ENCODE measurements at places on chromosomes 5 and 9.
A peak's percentile ranks its signal among the peaks of the same experiment; 100 is the strongest.

- DNase-seq: no peak
These were observed 26.6 kb downstream of the TRPM3 start for GRCh38 chr9:71094708-71095251.

DNA sequence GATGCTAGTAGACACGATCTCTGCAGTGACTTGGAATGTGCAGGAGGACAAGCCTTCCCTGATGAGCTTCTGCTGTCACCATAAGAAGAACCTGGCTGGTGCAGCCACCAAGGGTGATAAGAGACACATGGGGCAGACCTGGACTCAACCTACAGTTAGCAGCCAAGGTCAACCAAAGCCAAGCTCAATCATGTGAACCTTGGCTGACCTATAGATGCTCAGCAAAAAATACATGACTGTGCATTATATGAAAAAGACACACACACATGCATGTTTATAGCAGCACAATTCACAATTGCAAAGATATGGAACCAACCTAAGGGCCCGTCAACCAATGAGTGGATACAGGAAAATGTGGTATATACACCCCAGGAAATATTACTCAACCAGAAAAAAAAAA lies 86.9 kb downstream of the TARS1 start:
- no peak for DNase-seq

DNA sequence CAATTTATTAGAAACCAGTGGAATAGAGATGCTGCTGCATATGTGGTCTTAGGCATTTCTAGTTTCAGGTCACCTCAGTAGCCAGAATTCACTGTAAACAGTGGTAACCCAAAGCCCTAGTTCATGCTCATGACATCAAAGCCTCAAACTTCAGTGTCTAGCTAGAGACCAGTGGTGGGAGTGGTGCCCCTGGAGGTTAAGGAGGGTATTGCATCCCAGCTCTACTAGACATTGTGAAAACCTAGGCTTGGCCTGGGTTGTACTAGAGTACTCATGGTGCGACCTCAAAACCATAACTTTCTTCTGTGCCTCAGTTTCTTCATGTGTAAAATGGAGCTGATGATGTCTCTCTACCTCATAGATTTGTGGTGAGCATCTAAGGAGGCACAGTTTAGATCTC lies 18.8 kb downstream of the COL5A1 start:
- no peak for DNase-seq

GRCh38 chr5:158922263-158922592 lies 177.5 kb downstream of the EBF1 start:
- no peak for DNase-seq

DNA sequence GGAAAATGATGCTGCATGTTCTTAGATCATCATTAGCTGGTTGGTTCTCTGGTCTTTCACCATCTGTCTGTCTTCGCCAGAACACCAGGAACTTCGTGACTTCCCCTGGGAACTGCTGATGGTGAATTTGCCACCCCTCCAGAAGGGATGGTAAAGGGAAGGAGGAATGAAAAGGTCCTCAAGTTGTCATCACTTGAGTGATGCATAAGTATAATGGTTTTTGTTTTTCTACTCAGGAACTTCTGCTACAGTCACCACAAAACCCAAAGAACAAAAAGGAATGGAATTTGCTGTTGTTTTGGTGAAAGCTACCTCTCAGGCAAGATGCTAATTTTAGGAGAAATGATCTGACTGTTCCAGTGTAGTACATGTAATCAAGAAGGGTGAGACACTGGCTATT lies 328.4 kb downstream of the ARHGEF28 start:
- no peak for DNase-seq

DNA sequence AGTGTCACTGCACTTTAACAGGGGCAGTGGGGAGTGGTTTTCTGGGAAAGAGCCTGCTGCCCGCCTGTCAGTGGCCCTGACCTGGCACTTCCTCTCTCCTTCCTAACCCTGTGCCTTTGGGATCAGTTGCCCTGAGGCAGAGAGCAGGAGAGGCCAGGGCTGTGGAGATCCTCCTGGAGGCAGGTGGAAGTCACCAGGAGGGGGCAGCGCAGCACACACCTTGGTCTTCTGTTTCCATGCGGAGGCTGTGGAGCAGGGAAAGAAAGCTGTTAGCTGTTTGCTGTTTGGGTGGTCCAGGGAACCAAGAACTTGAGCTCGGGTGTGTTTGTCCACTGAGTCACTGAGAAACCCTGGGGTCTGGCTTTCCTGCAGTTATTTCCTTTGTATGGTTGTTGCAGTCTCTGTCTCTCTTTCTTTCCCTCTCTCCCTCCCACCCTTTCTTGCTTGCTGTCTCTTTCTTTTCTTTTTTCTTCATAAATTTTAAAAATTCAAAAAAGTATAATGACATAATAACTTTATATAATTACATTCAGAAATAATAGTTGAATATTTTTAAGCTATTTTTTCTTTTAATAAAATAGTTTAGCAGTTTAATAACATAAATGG lies 28.1 kb downstream of the NTRK2 start:
- peak; percentile 5 for DNase-seq

- DNase-seq: no peak
These were observed 44.0 kb downstream of the LYRM7 start for GRCh38 chr5:131214609-131215227.

- no peak for DNase-seq
These were observed 39.2 kb downstream of the ANXA2R start for GRCh38 chr5:43000914-43001313.

- DNase-seq: no peak
These were observed 267.0 kb upstream of the NUDT12 start for GRCh38 chr5:103829585-103829984.

- DNase-seq: peak; percentile 6
These were observed 76.6 kb upstream of the TBCA start for GRCh38 chr5:77852514-77853352.

DNA sequence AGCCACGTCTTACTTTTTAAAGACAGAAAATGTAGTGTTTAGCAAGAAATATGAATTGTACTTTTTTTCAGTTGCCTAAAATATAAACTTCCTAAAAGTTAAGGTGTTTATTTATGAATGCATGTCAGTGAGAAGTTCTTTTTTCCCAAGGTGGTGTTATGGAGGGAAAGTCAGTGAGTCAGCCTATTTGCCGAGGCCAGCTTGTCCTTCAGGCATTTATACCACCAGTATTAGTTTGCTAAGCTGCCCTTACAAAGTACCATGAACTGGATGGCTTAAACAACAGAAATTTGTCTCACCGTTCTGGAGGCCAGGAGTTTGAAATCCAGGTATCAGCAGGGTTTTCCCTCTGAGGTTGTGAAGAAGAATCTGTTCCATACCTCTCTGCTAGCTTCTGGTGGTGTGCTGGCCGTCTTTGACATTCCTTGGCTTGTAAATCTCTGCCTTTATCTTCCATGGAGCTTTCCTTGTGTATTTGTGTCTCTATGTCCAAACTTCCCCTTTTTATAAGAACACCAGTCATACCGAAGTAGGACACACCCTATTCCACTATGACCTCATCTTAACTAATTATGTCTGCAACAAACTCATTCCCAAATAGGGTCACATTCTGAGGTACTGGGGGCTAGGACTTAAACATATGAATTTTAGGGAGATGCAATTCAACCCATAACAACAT lies 38.4 kb downstream of the PRKACG start:
- no peak for DNase-seq

DNA sequence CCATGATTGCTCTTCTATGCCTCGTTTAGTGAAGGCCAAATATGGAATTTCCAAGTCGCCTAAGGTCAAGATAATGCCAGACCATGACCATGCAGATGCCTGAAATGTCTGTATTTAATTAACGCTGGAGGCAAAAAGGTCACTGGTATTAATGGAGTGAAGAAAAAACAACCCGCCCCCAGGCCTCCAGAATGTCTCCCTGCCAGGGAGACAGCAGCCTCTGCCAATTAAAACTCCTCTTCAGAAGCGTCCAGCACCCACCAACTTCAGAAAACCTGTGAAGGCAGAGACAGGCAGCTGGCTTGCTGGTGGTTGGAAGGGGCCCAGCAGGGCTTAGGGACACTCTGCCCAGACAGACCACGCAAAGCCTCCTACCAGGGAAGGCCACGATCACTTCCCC lies 94.4 kb downstream of the VAV2 start:
- no peak for DNase-seq

- no peak for DNase-seq
These were observed 34.3 kb downstream of the NIPAL4 start for GRCh38 chr5:157494178-157494832.

DNA sequence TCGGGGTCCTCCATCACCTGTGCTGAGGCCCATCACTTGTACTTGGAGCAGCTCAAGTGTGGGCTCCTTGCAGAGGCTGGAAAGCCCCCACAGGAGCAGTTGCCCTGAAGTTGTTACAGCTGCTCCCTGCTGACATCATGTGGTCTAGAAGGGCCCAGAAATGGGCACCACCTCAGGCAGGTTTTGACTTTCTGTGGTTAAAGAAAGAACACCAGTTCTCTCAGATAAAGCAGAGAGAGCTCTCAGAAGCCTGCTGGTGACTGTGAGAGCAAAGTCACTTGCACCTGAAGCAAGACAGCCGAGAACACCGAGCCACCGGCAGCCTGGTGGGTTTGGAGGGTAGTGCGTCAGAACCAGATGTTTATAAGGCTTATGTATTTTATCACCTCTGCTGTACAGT lies 70.4 kb downstream of the MVB12B start:
- DNase-seq: no peak

DNA sequence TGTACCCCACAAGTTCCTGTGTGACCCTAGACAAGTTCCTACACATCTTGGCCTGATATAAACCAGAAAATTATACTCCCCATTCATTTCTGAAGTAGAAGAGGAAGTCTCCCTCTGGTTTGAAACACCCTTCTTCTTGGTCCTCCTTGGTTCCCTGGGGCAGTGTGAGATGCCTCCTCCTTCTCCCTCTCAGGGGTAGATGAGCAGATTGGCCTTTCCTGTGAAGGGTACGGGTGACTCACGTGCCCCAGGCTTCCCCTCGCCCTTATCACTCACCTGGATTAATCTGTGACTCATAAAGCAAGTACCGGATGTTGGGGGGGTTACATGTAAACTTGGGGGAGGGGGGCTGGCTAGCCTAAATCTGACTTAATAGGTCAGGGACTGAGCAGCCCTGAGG lies 11.1 kb upstream of the AQP3 start:
- DNase-seq: no peak

GRCh38 chr5:171123417-171123816 lies 185.6 kb upstream of the TLX3 start:
- no peak for DNase-seq

- DNase-seq: no peak
These were observed 108.6 kb downstream of the TRIO start for GRCh38 chr5:14251733-14252132.

DNA sequence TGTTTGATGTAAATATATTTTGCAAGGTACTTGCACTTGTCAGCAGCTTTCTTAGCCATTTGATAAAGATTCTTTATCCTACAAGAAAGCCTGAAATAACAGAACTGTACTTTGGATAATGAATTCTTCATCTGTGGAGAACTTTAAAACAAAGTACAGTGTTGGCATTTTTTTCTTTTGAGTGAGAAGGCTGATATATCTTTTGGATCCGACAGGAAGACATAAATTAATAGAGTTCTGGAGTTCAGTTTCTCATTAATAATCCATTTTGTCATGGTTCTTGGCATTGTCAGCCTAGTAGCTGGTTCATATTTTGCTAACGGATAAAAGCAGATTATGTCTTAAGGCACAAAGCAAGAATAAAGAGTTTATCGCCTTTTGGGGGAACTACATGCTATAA lies 17.0 kb downstream of the PBX3 start:
- no peak for DNase-seq

DNA sequence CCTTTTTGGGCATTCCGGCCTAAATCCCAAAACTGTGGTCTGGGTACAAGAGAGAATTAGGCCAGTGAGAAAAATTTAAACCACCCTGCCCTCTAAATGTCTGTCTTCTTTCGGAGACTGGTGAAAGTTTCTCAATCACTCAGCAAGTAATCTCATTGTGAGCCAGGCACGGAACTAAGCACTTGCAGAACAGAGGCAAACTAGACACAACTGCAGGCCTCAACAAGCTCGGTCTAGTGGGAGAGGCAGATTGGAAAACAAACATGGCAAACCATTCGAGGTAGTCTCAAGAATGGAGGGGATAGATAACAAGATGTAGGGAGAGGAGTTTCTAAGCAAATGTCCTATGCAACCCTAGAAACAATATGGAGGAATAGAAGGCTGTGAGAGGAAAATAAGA lies 8.9 kb upstream of the C5orf58 start:
- no peak for DNase-seq

- DNase-seq: no peak
These were observed 86.1 kb downstream of the SMIM23 start for GRCh38 chr5:171871711-171872110.

DNA sequence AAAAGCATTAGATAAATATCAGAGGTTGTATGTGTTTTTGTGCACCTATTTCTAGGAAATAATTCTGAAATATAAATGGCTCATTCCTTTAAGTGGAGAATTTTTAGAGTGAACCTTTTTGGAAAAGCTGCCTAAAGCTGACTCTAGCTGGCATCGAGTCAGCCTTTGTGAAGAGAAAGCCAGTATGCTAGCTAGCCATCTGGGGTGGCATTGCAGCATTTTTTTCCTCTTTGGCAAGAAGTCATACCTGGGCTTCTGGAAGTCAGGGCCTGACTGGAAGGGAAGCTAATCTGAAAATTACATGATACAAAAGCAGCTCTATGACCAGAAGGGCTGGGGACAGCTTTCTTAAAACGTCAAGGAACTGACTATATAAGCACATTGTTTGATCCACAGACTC lies 19.7 kb downstream of the ANP32B start:
- DNase-seq: no peak

DNA sequence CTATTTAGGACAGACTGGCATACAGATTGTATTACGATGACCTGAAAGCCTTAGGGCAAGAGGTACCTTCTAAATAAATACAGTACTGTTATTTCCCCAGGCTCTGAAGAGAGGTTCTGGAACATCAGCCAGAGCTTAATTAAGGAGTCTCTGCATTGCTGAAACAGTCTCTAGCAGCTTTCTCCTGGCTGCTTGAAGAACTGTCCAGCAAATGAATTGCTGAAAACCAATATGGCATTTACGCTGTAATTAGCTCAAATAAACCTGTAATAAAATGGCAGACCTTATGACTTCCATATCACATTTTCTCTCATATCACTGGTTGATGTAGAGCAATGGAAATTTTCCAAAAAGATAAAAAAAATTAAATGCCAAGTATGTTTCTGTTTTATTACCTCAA lies 636.3 kb downstream of the GABRG2 start:
- no peak for DNase-seq

GRCh38 chr9:133733421-133733795 lies 4.7 kb downstream of the SARDH start:
- DNase-seq: no peak

- DNase-seq: no peak
These were observed 35.5 kb downstream of the ADAM19 start for GRCh38 chr5:157540124-157540523.

DNA sequence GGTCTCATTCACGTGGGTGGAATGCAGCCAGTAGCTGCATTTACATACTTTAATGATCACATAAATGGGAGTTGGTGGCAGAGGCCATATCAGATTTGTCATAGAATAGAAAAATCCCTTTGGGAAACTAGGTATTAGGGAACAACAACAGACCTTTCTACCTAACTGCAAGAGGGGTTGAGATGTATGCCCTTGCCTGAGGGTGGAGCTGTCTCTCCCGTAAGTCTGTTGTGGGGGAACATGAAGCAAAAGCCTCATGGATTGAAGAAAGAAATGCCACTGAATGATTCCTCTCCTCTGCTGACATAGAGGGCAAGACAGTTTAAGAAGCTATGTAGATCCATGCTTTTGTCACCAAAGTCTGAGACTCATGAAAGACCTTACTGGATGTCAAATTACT lies 461.3 kb downstream of the SPOCK1 start:
- no peak for DNase-seq

- DNase-seq: no peak
These were observed 37.8 kb downstream of the RABGAP1 start for GRCh38 chr9:122978601-122979000.

GRCh38 chr9:1658661-1659362 lies 356.3 kb upstream of the SMARCA2 start:
- no peak for DNase-seq

Measured in activated CD4-positive, alpha-beta T cell treated with anti-CD3 and anti-CD28 coated beads, Interleukin-2, amount 50 U/mL, for 24 hours (primary cell).